ENCODE measurements at places on chromosomes 1 and 21.
A peak's percentile ranks its signal among the peaks of the same experiment; 100 is the strongest.

DNA sequence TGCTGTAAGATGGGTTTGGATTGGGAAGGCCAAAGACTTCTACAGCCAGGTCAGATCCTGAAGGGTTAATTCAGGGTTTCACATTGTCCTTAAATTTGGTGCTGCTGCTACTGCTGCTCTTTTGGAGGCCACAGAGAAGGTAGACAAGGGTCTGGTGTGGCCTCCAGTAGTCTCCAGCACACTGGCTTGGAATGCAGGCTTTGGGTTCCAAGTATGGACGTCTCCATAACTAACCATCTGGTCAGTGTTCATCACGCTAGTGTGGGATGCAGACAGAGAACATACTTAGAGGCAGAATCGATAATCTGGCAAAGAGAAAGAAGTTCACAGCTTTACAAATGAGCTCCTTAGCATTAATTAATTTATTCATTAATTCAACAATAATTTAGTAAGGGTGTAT is 154.1 kb downstream of the ZBTB18 start:
- DNase-seq = no peak

- no peak for DNase-seq
These were observed 48.0 kb downstream of the IL6R start for GRCh38 chr1:154453161-154453560.

GRCh38 chr21:35025206-35026152 is 23.6 kb downstream of the RUNX1 start:
- no peak for DNase-seq

GRCh38 chr1:77762072-77762476 is 2.4 kb upstream of the USP33 start:
- peak; percentile 17 for DNase-seq

- DNase-seq = no peak
These were observed 8.6 kb upstream of the NKAIN1 start for GRCh38 chr1:31248276-31248675.

- DNase-seq = no peak
These were observed 36.6 kb downstream of the TFF3 start for GRCh38 chr21:42278451-42279149.

DNA sequence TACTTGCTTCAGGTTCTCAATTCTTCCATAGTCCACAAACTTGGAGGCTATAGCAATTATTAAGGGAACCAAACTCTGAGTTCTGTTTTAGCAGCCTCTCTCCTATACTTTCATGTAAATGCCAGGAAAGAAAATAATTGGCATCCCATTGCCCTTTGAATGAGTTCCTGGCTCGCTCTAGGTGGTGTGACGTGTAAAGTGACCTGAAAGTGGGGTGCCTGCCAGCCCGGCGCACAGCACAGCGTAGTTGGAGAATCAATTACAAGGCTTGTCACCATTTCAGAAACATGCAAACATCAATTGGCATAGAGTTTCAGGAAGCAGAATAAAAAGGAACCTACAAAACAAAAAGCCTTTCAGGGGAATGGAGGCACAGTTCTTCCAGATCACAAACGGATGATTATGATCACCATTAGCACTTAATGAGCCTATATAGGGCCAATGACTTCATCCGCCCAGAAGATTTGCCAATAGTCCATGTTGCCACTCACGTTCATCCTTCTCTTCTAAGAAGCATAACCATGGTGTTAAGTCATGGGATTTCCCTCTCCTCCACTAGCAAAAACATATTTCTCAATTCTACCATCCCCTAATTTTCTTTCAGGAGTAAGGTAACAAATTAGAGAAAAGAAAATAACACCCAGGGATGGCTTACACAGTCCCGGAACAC is 354.6 kb upstream of the ADGRL2 start:
- no peak for DNase-seq

Data from amniotic stem cell (primary cell).